NCI-H2107 (cell line): ENCODE measurements at places on chromosomes 2 and 18.

- no peak for DNase-seq
Observed at GRCh38 chr2:47002480-47003381, 87.1 kb upstream of the MCFD2 start.

DNA sequence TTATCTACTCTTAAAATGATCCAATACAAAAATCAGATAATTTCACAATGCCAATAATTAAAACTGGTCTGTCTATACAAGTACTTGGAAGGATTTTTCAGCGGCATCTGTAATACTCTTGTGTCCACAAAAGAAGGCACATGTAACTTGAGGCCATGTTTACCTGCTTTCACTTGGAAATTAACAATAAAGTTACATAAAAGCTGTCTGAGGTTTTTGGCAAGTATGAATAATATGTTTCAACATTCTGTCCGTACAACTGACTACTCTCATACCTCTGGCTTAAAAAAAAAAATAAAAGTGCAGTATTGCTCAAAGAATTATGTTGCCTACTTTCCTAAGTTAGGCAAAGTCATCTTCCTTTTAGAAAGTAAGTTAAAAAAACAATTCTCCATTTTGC is 253.6 kb downstream of the NBAS start:
- no peak for DNase-seq

DNA sequence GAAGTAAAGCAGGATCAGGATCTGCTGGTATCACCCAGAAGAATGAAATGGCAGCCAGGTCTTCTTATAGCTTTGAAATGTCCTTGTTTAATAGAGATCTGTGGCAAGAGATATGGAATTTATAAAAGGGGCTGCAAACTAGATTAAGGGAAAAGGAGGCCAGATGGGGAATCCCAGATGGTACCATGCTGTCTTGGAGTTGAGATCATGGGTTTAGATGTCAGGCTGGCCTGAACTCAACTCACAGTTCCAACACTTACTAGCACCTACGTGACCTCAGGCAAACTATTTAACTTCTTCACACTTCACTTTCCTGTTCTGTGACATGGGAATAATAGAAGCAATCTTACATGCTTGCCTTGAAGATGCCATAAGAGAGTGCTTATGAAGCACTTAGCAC is 188.2 kb downstream of the ALK start:
- no peak for DNase-seq

DNA sequence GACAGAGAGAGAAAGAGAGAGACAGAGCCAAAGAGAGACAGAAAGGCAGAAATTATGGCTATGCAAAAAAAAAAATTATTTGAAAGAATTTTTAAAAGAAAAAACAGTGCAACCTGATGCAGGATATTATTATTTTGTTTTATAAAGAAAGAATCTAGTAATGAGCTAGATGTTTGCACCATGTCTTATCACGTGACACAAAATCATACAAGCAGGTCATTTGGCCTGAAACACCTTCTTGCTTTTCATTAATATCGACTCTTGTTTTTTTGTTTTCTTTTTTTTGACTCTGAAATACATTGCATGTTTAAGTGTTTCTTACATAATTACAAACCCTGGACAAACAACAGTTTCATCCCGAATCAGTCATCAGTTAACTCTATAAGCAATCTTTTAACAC is 606.0 kb downstream of the LRP1B start:
- no peak for DNase-seq

- DNase-seq = no peak
Observed at GRCh38 chr18:29156531-29156930, 979.6 kb upstream of the CDH2 start.

DNA sequence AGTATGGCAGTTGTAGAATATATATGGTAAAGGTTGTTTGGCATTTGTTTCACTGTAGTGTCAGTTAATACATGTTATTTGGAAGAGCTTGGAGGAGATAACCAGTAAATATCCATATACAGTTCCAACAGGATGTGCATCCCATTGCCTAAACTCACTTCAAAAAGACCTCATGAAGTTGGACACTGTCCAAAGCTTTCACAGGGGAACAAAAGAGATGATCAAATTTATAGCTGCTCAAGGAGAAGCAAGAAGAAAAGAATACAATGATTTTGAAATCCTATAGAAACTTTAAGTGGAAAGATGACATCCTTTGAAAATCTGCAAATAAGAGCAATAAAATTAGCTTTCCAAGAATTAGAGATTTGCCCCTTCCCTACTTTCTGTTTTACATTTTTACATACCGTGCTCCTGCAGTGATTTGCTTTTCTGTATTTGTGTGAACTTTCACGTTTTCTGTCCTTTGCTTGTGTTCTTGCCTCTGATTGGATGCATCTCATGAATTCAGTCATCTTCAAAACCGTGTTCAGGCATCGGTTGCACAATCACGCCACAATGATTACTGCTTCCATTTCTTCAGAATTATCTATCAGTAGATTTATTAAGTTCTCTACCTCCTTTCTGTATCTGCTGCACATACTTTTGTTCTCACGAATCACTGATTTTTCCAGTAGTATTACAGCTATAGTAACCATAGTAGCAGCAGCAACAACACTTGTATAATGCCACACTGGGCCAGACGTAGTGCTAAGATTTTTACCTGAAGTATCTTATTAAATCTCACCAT is 83.8 kb downstream of the PARD3B start:
- DNase-seq = no peak

- no peak for DNase-seq
Observed at GRCh38 chr2:61431345-61431744, 39.5 kb downstream of the USP34 start.

DNA sequence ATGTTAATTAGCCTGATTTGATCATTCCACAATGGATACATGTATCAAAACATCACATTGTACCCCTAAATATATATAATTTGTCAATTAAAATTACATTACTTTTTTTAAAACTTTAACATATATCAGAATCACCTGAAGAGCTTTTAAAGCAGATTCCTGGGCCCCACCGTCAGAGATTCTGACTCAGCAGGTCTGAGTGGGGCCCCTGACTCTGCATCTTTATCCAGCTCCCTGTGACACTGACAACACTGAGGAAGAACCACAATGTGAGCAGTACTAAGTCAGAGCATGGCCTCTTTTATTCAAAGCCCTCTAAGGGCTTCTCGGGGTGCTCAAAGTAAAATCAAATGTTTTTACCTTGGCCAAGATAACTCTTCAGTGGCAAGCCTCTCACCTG is 9.7 kb downstream of the KIDINS220 start:
- DNase-seq = no peak

GRCh38 chr2:175103191-175103590 is 64.8 kb downstream of the ATF2 start:
- DNase-seq = no peak

DNA sequence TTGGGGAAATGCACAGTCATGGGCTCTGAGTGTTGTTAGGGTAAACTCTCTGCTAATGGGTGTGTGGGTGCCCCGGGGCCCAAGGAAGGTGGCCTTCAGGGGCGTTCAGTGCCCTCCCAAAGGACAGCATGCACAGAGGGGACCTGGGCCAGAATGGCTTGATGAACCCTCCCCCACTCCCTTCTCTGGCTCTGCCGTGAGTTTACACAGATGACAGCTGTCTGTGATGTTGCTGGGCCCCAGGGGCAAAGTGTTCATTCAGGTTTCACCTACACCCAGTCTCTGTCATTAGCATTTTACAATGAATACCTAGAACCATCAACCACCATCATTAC is 3.2 kb downstream of the NPPC start:
- DNase-seq = no peak

- DNase-seq = no peak
Observed at GRCh38 chr2:142308744-142309143, 177.9 kb upstream of the LRP1B start.

- no peak for DNase-seq
Observed at GRCh38 chr2:33412920-33413319, 63.5 kb upstream of the RASGRP3 start.
